ENCODE measurements at places on chromosomes 16 and 17. TPM values are rescaled to one million over a fixed set of nuclear protein-coding genes. Genes with fewer than 3 reads are reported as not detected.

The WNT3 gene
- total RNA-seq: 0.50 TPM

The TEX19 gene
- total RNA-seq: not detected

The PIK3R5 gene
- not detected for total RNA-seq

The CES3 gene
- 0.17 TPM for total RNA-seq

The SPEM2 gene
- total RNA-seq: not detected

The PIRT gene
- not detected for total RNA-seq

The CRYBA1 gene
- not detected for total RNA-seq

The CES5A gene
- not detected for total RNA-seq

The HIRIP3 gene
- 18.7 TPM for total RNA-seq

The ZSCAN10 gene
- total RNA-seq: not detected

The SHCBP1 gene
- total RNA-seq: 29.9 TPM

The SCGB1C2 gene
- not detected for total RNA-seq

The CDRT15L2 gene
- total RNA-seq: not detected

The ZNF747 gene
- 7.3 TPM for total RNA-seq

The BAIAP3 gene
- 0.74 TPM for total RNA-seq

All from bronchus fibroblast of lung (primary cell).